Lung microvascular endothelial cell (primary cell): ENCODE measurements at places on chromosomes 4 and X. TPM values are rescaled to one million over a fixed set of nuclear protein-coding genes. Genes with fewer than 3 reads are reported as not detected.

- no peak for DNase-seq
These were observed 16.4 kb downstream of the DMD start for GRCh38 chrX:33194876-33195433.

- no peak for DNase-seq
These were observed 30.3 kb upstream of the ADH1C start for GRCh38 chr4:99382745-99383360.

- no peak for DNase-seq
These were observed 159.4 kb downstream of the OPHN1 start for GRCh38 chrX:68273887-68274286.

Gene ARHGAP24
- total RNA-seq: 30.6 and 30.7 TPM in 2 replicates

Gene FAM241A
- 6.8 and 8.1 TPM in 2 replicates for total RNA-seq

DNA sequence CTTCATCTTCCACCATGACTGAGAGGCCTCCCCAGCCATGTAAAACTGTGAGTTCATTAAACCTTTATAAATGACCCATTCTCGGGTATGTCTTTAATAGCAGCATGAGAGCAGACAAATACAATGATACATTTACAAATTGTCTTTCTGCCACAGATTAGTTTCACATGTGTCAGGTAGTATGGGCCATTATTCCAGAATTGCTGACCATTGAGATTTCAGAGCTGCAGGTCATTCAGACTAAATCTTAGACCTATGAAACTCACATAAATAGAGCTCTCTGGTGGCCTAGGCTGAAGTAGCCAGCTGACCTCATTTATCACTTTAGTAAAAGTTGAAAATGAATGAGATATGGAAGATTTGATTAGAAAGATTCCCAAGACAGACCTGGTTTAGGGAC, 105.8 kb downstream of the FIP1L1 start:
- DNase-seq: no peak

GRCh38 chr4:126109836-126110235, 795.1 kb downstream of the FAT4 start:
- no peak for DNase-seq

DNA sequence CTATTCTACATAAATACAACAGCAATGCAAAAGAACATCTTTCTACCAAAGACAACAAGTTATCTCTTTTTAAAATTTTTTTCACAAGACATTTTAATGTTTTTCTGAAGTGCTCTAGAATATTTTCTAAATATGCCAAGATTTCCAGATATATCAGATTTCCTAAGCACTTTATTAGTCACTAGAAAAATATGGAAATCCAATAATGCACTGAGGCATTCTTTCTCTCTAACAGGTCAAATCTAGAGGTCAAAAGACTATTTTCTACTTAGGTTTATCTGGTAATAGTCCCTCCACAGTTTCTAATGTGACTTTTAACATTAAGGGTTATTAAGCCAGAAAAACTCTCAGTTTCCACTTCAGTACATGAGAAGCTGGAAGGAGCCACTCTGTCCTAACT, 1041.2 kb upstream of the INTU start:
- DNase-seq: no peak

DNA sequence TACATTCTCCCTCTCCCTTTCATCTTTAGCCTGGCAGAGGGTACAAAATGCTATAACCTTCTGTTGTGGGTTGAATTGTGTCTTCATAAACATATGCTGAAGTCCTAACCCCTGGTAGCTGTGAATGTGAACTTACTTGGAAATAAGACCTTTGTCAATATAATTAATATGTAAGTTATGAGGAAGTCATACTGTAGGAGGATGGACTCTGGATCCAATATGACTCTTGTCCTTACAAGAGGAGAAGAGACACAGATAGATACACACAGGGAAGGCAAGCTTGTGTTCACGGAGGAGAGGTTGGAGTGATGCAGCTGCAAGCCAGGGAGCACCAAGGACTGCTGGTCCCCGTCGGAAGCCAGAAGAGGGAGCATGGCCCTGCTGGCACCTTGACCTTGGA, 94.7 kb downstream of the SLC2A9 start:
- DNase-seq: no peak

- DNase-seq: peak; percentile 70
These were observed 204.8 kb upstream of the NUDT6 start for GRCh38 chr4:123127218-123127617.

GRCh38 chrX:32155044-32155638, 1056.2 kb downstream of the DMD start:
- DNase-seq: no peak

GRCh38 chrX:102712981-102713625, 855 bp downstream of the GPRASP2 start:
- peak; percentile 60 for DNase-seq

GRCh38 chrX:19708683-19709082, 178.7 kb downstream of the SH3KBP1 start:
- DNase-seq: no peak

GRCh38 chrX:19658030-19658429, 142.7 kb upstream of the MAP3K15 start:
- DNase-seq: no peak

GRCh38 chr4:41359836-41360213, 103.1 kb downstream of the UCHL1 start:
- DNase-seq: no peak

Gene HAND2
- not detected in 2 replicates for total RNA-seq

Gene SPIN2B
- 4.8 and 9.3 TPM in 2 replicates for total RNA-seq

DNA sequence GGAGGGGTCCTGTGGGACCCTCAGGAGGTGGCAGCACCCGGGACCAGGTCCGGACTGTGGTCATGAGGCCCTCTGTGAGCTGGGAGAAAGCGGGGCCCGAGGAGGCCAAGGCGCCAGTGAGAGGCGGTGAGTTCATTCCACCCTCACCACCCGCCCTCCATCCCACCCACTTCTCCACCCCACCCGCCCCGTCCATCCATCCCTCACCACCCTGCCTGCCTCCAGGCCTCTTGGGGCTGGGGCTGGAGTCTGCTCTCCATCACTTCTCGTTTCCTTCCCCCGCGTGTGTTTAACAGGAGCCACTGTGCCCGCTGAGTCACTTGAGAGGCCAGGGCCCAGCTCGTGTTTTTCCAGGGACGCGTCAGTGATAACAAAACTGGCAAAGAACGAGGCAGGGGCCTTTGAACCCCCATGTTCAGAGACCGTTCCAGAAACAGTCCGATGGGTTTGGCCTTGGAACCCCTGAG, 6.2 kb downstream of the SH3TC1 start:
- DNase-seq: no peak

DNA sequence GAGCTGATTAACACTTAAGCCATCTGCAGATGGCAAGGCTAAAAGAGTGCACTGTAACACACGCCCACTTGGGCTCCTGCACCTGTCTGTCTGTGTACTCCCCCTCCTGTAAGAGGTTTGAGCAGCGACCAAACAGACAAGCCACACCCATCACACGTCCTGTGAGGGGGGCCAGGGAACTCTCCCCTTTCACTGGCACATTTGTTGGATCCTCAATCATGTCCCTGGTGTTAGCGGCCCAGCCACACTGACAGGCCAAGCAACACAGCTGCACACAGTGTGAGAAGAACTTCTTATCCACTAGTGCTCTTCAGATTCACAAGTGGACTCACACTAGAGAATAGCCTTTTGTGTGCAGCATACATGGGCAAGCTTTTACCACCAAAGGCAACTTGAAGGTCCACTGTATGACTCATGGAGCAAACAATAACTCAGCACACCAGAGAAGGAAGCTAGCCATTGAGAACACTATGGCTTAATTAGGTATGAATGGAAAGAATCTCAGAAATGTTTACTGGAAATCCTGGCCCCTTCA, 29.1 kb upstream of the UTP14A start:
- peak; percentile 12 for DNase-seq

Gene HPGD
- total RNA-seq: not detected in 2 replicates

- DNase-seq: peak; percentile 44
These were observed 12.0 kb upstream of the SLC2A9 start for GRCh38 chr4:10033191-10033881.

DNA sequence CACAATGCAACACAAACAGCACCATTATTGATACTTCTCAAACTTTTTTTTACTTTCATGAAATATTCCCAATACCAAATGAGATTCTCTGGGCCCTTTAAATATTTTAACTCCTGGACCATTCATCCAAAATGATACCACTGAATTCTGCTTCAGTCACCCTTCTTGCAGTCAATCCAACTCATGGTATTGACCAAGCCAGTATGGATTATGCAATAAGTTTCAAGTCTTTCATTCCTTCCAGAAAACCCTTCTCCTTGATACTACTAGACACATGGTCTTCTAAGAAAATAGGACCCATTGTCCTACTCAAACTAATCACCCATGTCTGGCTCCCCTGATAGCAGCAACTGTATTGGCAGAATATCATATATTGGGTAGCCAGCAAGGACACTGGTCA, 23.0 kb downstream of the ZNF721 start:
- DNase-seq: no peak

DNA sequence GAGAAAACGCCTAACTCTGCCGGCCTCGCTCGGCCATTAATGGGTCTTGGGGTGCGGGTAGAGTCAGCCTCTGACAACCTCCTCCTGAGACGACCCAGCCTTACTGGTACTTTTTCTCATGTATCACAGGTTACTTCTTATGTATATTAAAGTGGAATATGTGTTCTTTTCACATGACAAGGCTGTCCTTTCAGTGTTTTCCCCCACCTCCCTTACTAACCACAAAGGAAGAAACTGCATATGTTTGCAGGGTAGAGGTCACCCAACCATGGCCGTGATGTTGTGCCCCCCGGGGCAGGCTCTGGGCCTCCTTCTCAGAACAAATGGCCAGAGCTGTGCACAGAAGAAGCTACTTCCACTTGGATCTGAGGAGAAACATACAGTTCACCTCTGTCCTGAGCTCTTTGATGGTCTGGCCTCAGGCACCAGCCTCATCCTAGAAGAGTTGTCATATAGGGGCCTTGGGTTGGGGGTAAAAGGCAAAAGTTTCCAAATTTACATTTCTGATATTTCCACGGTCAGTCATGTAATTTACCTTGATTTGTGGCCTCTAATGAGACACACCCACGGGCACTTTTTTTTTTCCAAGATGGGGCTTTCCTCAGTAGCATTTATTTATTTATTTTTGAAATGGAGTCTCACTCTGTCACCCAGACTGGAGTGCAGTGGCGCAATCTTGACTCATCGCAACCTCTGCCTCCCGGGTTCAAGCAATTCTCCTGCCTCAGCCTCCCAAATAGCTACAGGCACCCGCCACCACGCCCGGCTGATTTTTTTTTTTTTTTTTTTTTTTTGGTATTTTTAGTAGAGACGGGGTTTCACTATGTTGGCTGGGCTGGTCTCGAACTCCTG, 1.9 kb downstream of the SOWAHD start:
- DNase-seq: no peak

DNA sequence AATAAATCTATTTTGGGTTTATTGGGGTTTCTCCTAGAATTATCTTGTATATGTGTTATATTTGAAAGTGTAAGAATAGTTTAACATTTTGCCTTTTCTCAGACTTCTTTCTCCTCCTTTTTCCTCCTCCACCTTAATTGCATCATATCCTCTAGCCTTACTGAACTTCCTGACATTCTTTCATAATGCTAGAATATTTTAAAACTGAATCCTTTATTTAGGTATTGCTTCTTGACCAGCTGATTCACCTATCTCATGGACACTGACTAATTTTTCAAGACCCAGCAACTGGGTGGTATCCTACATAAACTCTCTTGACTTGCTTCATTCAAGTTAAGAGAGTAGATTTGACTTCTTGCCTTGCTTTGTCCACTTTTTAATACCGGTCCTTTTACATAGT, 1508.9 kb downstream of the STIM2 start:
- no peak for DNase-seq

Gene GRID2
- not detected in 2 replicates for total RNA-seq

DNA sequence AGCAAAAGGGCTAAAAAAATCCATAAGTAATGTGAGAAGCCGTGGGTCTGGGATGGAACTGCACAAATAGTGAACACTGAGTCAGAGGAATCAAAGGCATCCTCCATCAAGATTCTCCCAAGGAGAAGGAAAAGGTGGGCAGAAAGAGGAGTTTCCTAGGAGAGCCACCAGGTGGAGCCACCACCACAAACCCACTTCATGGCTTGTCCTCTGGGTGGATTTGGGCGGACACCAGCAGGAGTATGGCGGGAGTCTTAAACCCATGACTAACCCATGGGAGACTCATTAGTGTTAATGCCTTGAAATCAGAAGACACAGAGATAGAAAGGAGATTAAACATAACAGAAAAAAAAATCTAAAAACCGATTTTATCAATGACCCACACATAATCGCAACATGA, 147.7 kb downstream of the SH3KBP1 start:
- peak; percentile 60 for DNase-seq

GRCh38 chr4:663438-664428, 10.3 kb downstream of the ATP5ME start:
- no peak for DNase-seq

DNA sequence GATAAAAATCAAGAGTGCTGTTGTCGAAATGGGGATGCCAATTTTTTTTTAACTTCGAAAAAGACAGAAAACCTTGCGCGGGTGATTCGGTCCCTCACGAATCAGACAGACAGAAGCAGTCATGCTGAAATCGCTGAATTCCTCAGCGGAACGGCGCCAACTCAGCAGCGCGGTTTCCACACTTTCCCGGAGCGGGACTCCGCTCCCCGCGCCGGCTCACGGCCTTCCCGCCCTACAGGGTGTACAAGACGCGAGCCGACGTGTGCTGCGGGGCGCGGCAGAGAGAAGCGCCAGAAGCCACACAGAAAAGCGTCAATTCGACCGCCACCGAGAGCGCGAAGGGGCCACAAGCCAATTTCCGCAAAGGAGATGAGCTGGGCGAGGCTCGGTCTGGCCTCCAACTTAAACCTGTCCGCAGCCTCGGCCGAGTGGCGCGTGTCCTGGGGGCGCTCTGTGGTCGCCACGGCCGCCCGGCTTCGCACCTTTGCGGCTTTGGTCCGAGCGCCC, 1.3 kb downstream of the NEXMIF start:
- DNase-seq: no peak

Gene USP17L30
- not detected in 2 replicates for total RNA-seq

DNA sequence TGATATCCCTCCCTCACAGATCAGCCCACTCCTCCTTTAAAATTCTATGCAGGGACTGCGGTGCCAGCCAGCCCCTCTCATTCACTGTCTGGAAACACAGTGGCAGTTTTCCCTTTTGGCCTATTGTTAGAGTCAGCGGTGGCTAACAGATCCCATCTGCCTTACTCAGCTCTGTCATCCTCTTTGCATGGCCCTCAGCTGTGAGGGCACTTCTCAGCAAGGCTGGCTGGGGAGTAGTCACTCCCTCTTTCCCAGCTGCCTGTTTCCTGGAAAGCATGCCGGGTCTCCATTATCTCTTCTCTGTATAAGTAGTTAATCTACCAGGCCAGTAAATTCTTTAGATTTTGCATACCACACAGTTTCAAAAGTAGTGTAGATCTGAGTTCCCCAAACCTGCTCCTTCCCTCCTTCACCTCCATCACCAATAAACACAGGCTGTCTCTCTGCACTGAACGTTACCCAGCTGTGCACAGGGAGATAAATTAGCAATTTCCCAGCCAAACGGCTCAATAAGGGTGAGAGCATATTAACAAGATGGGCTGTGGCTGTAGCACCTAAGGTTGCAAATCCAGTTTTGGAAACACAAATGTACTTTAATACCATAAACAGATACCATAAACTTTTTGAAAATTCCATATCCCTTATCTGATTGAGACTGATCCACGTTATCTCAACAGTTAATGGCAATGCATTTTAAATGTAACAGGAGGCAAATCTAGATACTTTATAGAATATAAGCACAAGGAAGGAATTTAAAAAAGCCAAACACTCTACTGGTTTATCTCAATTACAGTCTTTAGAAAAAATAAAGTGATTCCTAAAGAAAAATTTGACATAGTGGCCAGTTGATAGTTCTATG, 229.3 kb downstream of the ANKRD50 start:
- peak; percentile 12 for DNase-seq
